Naive B cell (primary cell): ENCODE measurements at places on chromosomes 12 and 14.

GRCh38 chr12:102957339-102958050, at the start of gene ASCL1:
Gene ASCL1 (plus strand): TSS chr12:102957674. CDS start chr12:102958245, 571 bp downstream.
- no peaks in the 10 kb centered on the region for H3K36me3 ChIP-seq
- peak within 1 kb of the TSS; percentile 86 for H3K4me3 ChIP-seq
- peaks cover 80% of the 10 kb centered on the region for H3K27me3 ChIP-seq
- peak within 1 kb of the TSS; percentile 69 for H3K27ac ChIP-seq
- peak; percentile 42 for DNase-seq

- H3K36me3 ChIP-seq, result no peaks in the 10 kb centered on the region
- H3K27ac ChIP-seq, result no peak overlapping the region
- H3K4me1 ChIP-seq, result no peaks in the 10 kb centered on the region
- no peak for DNase-seq
- H3K27me3 ChIP-seq, result no peaks in the 10 kb centered on the region
These were observed 18.3 kb downstream of the SDS start for GRCh38 chr12:113385282-113385882.

GRCh38 chr14:55446833-55447232, 6.4 kb upstream of the TBPL2 start:
- H3K27ac ChIP-seq, result no peak overlapping the region
- H3K27me3 ChIP-seq, result no peaks in the 10 kb centered on the region
- no peak for DNase-seq
- H3K4me3 ChIP-seq, result no peak overlapping the region

DNA sequence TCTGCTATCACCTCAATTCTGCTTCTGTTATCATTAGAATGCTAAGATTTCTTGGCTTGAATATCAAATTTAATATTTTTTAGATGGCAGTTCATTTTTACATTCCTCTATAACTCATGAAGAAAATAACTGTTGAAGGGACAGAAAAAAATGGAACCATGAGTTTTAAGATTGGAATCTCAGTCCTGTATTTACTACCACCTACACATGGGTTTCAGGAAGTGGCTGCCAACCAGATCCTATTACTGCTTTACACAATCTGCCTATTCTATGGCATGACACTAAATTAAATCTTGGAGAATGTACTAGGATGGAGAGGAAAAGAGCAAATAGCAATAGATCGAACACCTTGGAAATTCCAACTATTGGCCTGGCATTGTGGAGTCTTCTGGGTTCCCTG, 140.8 kb downstream of the DUSP6 start:
- H3K27ac ChIP-seq, result no peak overlapping the region
- no peaks in the 10 kb centered on the region for H3K27me3 ChIP-seq
- peaks cover 6% of the 10 kb centered on the region for H3K4me1 ChIP-seq
- no peaks in the 10 kb centered on the region for H3K36me3 ChIP-seq
- no peak overlapping the region for H3K4me3 ChIP-seq

DNA sequence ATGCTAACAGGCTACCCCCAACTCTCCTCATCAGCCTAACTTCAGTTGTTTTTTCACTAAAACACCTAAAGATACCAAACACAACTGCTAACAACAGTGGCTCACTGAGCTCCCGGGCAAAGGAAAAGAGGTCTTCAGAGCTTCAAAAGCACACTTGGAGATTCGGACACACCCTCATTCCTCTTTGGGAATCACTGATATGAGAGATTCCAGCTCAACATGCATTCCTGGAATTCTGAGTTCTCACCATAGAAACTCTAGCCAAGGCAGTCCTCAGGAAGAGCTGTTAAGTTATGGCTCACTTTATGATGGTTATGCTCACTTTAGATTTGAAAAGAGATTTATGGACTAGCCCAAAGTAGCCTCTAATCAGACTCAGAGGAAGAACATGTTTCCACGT, 40.1 kb downstream of the STXBP6 start:
- H3K4me3 ChIP-seq, result no peak overlapping the region
- H3K27me3 ChIP-seq, result peaks cover 9% of the 10 kb centered on the region
- no peaks in the 10 kb centered on the region for H3K4me1 ChIP-seq
- no peak for DNase-seq

GRCh38 chr14:76264384-76264783, 111.6 kb upstream of the ESRRB start:
- H3K27ac ChIP-seq, result no peak overlapping the region
- peaks cover 33% of the 10 kb centered on the region for H3K27me3 ChIP-seq
- peaks cover 10% of the 10 kb centered on the region for H3K4me1 ChIP-seq

DNA sequence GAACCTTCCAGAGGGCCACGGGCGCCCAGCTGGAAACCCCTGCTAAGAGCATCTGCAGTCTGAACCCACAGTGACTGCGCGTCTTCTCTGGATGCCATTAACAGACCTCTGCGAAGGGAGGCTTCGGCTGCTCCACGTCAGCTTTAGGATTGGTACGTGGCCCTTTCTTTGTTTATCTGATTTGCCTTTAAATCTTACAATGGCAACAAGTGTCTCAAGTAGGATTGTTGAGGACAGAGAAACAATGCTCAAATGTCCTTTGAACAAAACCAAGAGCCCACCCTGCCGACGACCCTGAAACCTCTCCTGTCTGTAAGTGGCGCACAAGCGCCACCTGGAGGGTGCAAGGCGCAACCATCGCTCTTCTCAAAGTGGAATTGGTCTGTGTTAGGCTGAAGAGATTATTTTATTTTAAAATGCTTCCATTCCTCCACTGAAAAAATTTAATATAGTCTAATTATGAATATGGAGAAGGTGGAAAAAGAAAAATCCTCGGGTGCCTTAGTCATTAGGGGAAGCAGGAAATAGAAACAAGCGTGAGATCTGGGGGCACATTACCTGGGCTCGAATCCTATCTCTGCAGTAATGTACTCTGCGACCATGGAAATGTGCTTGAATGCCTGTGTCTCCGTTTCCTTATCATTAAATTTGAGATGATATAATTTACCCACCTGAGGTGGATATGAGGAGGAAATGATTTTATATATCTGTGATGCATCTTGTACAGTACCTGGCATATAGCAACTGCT, 82.6 kb upstream of the PTPRB start:
- H3K4me1 ChIP-seq, result peaks cover 6% of the 10 kb centered on the region
- peak; percentile 12 for DNase-seq
- H3K4me3 ChIP-seq, result peak overlapping the region; percentile 26

GRCh38 chr12:69274861-69275260, 35.5 kb downstream of the CPSF6 start:
- DNase-seq, result no peak
- no peak overlapping the region for H3K27ac ChIP-seq
- H3K4me1 ChIP-seq, result peaks cover 10% of the 10 kb centered on the region
- no peak overlapping the region for H3K4me3 ChIP-seq
- H3K36me3 ChIP-seq, result peaks cover 7% of the 10 kb centered on the region
- no peaks in the 10 kb centered on the region for H3K27me3 ChIP-seq

- no peaks in the 10 kb centered on the region for H3K36me3 ChIP-seq
- H3K4me3 ChIP-seq, result no peak overlapping the region
These were observed 589.8 kb downstream of the KCNH5 start for GRCh38 chr14:62455446-62455845.

GRCh38 chr14:84068288-84068687, 1461.7 kb upstream of the FLRT2 start:
- no peaks in the 10 kb centered on the region for H3K4me1 ChIP-seq
- no peaks in the 10 kb centered on the region for H3K27me3 ChIP-seq
- no peaks in the 10 kb centered on the region for H3K36me3 ChIP-seq
- H3K4me3 ChIP-seq, result no peak overlapping the region
- H3K27ac ChIP-seq, result no peak overlapping the region

DNA sequence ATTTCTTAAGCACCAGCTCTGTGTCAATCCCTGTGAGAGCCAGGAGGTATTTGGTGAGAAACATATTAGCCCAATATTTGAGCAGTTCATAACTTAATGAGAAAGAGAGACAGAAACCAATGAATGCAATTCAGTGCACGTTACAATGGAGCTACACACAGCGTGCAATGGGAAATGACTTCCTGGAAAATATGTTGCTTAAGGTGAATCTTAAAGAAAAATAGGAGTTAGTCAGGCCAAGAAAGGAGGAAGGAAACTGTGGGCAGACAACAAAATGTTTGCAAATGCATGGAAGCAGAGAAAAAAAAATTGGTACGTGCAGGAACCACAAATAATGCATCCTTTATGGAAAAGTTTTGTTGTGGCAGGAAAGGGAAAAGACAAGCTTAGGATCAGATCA, 481.7 kb downstream of the BCAT1 start:
- H3K27me3 ChIP-seq, result peaks cover 4% of the 10 kb centered on the region
- peaks cover 7% of the 10 kb centered on the region for H3K4me1 ChIP-seq
- no peak overlapping the region for H3K4me3 ChIP-seq
- no peaks in the 10 kb centered on the region for H3K36me3 ChIP-seq
- no peak overlapping the region for H3K27ac ChIP-seq
- no peak for DNase-seq

- H3K36me3 ChIP-seq, result no peaks in the 10 kb centered on the region
- peak overlapping the region; percentile 72 for H3K27ac ChIP-seq
- peaks cover 13% of the 10 kb centered on the region for H3K27me3 ChIP-seq
- H3K4me3 ChIP-seq, result peak overlapping the region; percentile 98
- peak; percentile 46 for DNase-seq
- H3K4me1 ChIP-seq, result peaks cover 25% of the 10 kb centered on the region
These were observed 583 bp downstream of the CPNE8 start for GRCh38 chr12:38904537-38905479.

GRCh38 chr12:121724925-121725324, 12.4 kb downstream of the TMEM120B start:
- H3K36me3 ChIP-seq, result no peaks in the 10 kb centered on the region
- DNase-seq, result no peak
- no peaks in the 10 kb centered on the region for H3K27me3 ChIP-seq
- H3K4me1 ChIP-seq, result no peaks in the 10 kb centered on the region
